ENCODE measurements at places on chromosomes 4 and X. TPM values are rescaled to one million over a fixed set of nuclear protein-coding genes. Genes with fewer than 3 reads are reported as not detected.

DNA sequence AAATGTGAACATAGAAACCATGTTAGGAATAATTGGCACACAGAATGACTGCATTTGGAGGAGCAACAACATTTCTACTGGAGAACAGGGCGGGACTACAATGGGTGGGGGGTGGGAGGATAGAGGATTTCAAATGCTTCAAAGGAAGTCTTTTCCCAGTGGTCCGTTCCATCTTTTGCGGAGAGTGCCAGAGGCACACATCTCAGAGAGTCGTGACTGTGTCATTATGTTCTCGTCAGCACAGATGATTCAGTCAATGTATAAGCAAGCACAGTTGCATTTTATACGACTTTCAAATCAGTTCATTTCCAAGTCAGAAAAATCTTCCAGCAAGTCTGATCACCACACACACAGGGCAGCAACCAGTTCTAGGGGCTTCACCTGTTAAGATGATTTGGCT, 22.7 kb upstream of the GPR50 start:
- no peaks in the 10 kb centered on the region for H3K4me1 ChIP-seq
- no peaks in the 10 kb centered on the region for H3K36me3 ChIP-seq
- DNase-seq: no peak
- H3K4me3 ChIP-seq: no peak overlapping the region
- no peaks in the 10 kb centered on the region for H3K27me3 ChIP-seq

GRCh38 chr4:47525154-47525819, 40.2 kb downstream of the ATP10D start:
- no peaks in the 10 kb centered on the region for H3K36me3 ChIP-seq
- H3K4me3 ChIP-seq: no peak overlapping the region
- H3K4me1 ChIP-seq: no peaks in the 10 kb centered on the region
- H3K27ac ChIP-seq: no peak overlapping the region
- peaks cover 2% of the 10 kb centered on the region for H3K27me3 ChIP-seq

DNA sequence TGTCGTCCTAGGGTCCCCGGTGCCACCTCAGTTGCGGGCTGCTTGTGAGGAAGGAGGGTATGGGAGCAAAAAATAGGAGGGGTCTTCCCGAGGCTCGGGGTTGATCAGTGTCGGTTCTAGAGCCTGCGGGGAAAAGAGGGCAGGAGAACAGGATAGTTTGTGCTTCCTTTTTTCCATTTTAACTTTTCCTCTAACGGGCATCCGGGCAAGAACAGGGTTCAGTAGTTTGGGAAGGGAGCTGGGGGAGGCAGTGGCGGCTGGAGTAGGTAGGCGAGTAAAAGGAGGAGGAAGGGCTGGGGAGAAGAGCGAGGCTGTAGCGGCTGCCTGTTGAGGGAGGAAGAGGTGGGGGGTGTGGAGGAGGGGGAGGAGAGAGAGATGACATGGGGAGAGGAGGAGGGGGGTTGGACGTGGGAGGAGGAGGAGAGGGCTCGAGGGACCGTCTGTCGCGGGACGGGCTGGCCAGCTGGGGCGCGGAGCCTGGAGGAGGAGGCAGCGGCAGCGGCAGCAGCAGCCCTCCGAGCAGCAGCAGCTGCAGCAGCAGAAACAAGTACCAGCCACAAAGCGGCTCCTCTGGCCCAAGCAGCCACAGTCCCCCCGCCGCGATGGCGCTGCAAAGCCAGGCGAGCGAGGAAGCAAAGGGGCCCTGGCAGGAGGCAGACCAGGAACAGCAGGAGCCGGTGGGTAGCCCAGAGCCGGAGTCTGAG, at the start of gene SLC16A2:
TSS of gene SLC16A2 (plus strand) at position 458 of the 704 bp plus-strand sequence. CDS start at position 603, 145 bp downstream.
- H3K27ac ChIP-seq: no peak within 1 kb of the TSS
- H3K4me3 ChIP-seq: no peak within 1 kb of the TSS
- DNase-seq: no peak

Gene CSN3
- not detected for polyA plus RNA-seq

Gene IRF2
- 9.4 TPM for polyA plus RNA-seq

Gene SMPX
- polyA plus RNA-seq: not detected

Gene MCF2
- 0.03 TPM for polyA plus RNA-seq
